ENCODE measurements at places on chromosomes 3 and 15. TPM values are rescaled to one million over a fixed set of nuclear protein-coding genes. Genes with fewer than 3 reads are reported as not detected.

TF gene
- total RNA-seq, result 0.45 TPM

UNC13C gene
- not detected for total RNA-seq

RNF7 gene
- total RNA-seq, result 51.4 TPM

- DNase-seq, result peak; percentile 16
- H3K36me3 ChIP-seq, result peaks cover 8% of the 10 kb centered on the region
- H3K27ac ChIP-seq, result peak overlapping the region; percentile 75
- no peak overlapping the region for H3K4me3 ChIP-seq
- no peaks in the 10 kb centered on the region for H3K27me3 ChIP-seq
These were observed 30.8 kb upstream of the EOMES start for GRCh38 chr3:27752926-27753325.

DNA sequence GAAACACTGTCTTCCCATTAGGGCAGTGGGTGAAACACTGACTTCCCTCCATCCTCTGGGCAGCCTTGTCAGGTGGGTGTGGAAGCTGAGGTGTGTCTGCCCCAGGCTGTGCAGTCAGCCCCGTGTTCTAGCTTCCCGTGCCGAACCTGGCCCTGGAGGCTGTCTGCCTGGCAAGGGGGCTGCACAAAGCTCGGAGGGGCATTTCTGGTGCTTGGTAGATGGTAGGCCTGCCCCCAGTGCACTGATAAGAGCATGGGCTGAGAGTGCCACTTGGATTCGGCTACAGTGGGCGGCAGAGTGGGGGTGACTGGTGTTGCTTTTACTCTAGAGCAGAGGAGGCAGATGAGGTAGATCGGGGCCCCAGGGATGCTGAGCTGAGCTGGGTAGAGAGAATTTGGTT lies 21.3 kb downstream of the IGF1R start:
- no peak for DNase-seq
- H3K4me3 ChIP-seq, result no peak overlapping the region
- peak overlapping the region; percentile 73 for H3K27ac ChIP-seq
- H3K36me3 ChIP-seq, result peaks cover 1% of the 10 kb centered on the region
- H3K4me1 ChIP-seq, result peaks cover 51% of the 10 kb centered on the region

GRCh38 chr3:133563816-133564215 lies 9.7 kb upstream of the CDV3 start:
- H3K36me3 ChIP-seq, result no peaks in the 10 kb centered on the region
- H3K27me3 ChIP-seq, result no peaks in the 10 kb centered on the region
- no peak overlapping the region for H3K4me3 ChIP-seq
- DNase-seq, result no peak
- no peaks in the 10 kb centered on the region for H3K4me1 ChIP-seq

GRCh38 chr3:102084006-102084405 lies 234.7 kb downstream of the NFKBIZ start:
- H3K4me3 ChIP-seq, result no peak overlapping the region
- no peak for DNase-seq
- H3K4me1 ChIP-seq, result peaks cover 32% of the 10 kb centered on the region
- peaks cover 5% of the 10 kb centered on the region for H3K36me3 ChIP-seq
- peaks cover 2% of the 10 kb centered on the region for H3K27me3 ChIP-seq
